ENCODE measurements at places on chromosomes 3 and 15.

GRCh38 chr15:73957276-73957675 is 31.0 kb downstream of the LOXL1 start:
- DNase-seq: no peak

DNA sequence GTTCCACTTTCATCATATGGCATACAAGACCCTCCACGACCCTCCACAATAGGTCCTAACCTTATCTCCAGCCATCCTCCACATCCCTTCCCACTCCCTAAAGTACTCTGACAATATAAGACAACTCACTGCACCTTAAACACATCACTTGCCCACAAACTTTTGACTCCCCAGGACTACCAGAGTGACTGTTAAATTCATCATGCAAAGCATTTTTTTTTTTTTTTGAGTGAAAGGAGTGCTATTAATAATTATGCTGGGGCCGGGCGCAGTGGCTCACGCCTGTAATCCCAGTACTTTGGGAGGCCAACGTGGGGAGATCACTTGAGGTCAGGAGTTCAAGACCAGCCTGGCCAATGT is 55.8 kb downstream of the OSBPL10 start:
- DNase-seq: peak; percentile 8

GRCh38 chr3:63864965-63865327 is 1.3 kb downstream of the ATXN7 start:
- no peak for DNase-seq

DNA sequence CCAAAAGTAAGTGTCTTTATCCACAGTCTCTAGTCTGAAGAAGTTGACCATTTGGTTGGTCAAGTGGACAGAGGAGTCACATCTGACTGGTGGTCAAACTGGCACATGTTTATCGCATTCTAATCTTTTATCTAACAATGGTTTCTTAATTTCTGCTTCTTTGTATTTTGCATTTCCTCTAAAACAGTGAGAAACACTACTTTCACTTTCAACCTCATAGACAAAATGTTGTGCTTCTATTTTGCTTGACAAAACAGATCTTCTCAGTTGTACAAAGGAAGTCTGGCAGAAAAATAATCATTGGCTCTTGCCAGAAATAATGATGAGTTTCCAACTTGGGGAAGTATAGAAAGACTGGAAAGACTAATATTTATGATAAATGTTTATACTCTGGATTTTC is 103.9 kb downstream of the MME start:
- no peak for DNase-seq

GRCh38 chr3:194072691-194073279 is 63.2 kb upstream of the HES1 start:
- no peak for DNase-seq

DNA sequence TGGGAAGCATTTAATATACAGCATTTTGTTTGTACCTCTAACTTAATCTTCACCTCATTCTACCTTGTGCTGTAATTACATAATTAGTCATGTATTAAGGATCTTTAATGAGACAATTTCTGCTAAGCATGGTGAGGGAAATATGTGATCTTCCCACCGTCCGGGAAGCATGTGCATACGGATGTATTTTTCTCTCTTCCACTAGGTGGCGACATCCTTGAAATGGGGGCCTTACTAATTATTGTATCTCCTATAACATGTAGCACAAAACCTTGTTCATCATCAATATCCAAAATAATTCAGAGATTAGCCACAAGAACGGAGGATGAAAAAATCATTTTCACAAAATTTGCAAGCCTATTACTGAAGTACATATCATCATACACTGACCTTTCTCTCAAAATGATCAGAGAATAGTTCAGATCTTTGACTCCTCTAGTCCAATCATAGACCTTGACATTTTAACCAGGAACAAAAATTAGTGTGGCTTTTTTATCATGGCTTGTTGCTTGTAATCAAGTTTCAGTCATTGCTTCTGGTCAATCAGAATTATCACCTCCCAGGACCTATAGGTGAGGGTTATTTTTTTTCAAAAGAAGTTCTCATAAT is 148.9 kb upstream of the GBE1 start:
- peak; percentile 5 for DNase-seq

- DNase-seq: no peak
These were observed 659.3 kb downstream of the NAALADL2 start for GRCh38 chr3:175518459-175518858.

- no peak for DNase-seq
These were observed 41.0 kb downstream of the FLNB start for GRCh38 chr3:58049143-58049785.

- no peak for DNase-seq
These were observed 2.8 kb upstream of the CSPG5 start for GRCh38 chr3:47581422-47581821.

DNA sequence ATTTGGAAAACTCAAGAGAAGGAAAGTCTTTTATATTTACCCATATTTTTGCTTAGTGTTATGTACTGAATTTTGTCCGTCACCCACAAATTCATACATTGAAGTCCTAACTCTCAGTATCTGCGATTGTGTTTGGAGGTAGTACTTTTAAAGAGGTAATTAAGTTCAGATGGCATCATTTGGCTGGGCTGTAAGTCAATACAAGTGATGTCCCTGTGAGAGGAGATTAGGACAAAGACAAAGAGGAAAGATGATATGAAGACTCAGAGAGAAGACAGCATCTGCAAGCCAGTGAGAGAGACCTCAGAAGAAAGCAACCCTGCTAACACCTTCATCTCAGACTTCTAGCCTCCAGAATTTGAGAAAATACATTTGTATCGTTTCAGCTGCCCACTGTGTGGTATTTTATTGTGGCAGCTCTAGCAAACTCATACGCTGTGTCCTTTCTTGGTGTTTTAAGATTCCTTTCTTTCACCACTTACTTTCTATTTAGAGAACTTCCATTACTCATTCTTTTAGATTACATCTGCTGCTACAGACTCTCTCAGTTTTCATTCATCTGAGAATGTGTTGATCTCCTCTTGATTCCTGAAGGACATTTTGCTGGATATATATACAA is 17.0 kb downstream of the LRCH3 start:
- DNase-seq: no peak

DNA sequence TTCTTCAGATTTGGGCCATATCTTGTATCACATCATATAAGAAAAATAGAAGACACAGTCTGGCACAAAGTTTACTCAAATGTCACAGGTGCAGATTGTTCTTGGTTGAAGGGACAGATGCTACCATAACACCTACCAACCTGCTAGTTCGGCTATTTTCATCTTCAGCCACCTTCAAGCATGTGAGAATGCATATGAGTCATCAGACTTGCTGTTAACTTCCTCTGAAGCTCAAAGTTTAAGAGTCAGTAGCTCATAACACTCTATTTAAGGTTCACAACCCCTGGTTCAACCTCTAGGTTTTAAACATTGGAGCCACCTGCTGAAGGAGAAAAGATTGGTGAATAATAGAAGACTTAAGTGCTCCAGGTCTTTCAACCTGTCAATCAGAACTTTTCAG is 522.8 kb downstream of the NLGN1 start:
- no peak for DNase-seq

- DNase-seq: no peak
These were observed 987.9 kb downstream of the NTRK3 start for GRCh38 chr15:87268675-87269074.
